Activated CD8-positive, alpha-beta T cell treated with anti-CD3 and anti-CD28 coated beads, Interleukin-2, amount 10 ng/mL, durations not matched to agents 7 days and 5 days (primary cell): ENCODE measurements at places on chromosomes 3 and 15. TPM values are rescaled to one million over a fixed set of nuclear protein-coding genes. Genes with fewer than 3 reads are reported as not detected.

SPCS1 gene
- total RNA-seq = 105 TPM

WNT7A gene
- total RNA-seq = not detected

IGDCC3 gene
- not detected for total RNA-seq

ROPN1 gene
- total RNA-seq = not detected

- no peaks in the 10 kb centered on the region for H3K27me3 ChIP-seq
- H3K4me3 ChIP-seq = no peak overlapping the region
- H3K4me1 ChIP-seq = no peaks in the 10 kb centered on the region
- no peak for DNase-seq
- no peak overlapping the region for H3K27ac ChIP-seq
- H3K36me3 ChIP-seq = peaks cover 5% of the 10 kb centered on the region
These were observed 73.5 kb downstream of the DNASE1L3 start for GRCh38 chr3:58137306-58137705.

DNA sequence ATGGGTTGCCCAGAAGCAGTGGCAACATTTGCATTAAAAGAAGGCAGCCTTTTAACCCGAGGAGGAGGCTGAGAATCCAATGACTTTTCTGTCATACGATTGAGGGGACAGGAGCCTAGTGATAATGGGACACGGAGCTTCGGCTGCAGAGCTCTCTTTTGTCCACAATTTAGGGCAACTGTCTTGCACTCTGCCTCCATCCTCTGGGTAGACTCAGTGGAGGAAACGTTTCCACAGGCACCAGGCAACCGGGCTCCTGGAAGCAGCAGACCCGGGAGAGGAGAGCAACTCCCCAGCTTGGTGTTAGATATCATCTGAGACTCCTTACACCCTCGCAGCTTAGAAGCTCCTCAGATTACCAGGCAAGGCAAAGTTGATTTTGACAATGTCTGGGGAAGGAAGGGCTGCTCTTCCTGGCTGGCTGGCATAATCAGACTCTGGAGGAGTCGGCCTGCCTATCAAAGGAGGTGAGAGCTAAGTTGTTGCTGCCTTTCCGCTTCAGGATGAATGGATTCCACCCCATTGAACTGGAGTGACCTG is 43.5 kb upstream of the RNU6-1 start:
- DNase-seq = no peak
- no peak overlapping the region for H3K27ac ChIP-seq
- peaks cover 21% of the 10 kb centered on the region for H3K4me1 ChIP-seq
- H3K27me3 ChIP-seq = peaks cover 22% of the 10 kb centered on the region

SCAANT1 gene
- total RNA-seq = not detected

DNA sequence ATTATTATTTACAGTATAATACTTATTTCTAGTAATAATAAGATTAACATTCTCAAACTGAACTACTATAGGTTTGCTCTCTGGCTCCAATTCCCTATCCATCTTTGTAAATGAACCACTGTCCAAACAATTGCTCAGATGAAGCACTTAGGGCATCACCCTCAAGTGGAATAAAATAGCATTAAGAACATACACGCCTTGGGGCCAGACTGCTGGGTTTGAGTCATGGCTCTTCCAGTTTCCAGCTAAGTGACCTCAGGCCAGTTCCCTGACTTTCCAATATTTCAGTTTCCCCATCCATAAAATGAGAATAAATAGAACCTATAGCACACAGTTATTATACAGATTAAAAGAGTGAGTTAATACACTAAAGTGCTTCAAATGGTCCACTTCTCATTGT is 507.2 kb downstream of the MAGI1 start:
- H3K27ac ChIP-seq = no peak overlapping the region
- H3K4me1 ChIP-seq = no peaks in the 10 kb centered on the region
